Naive thymus-derived CD8-positive, alpha-beta T cell (primary cell): ENCODE measurements at places on chromosomes 7 and 10. TPM values are rescaled to one million over a fixed set of nuclear protein-coding genes. Genes with fewer than 3 reads are reported as not detected.

GRCh38 chr10:48633381-48634197 lies 28.7 kb upstream of the ARHGAP22 start:
- H3K4me3 ChIP-seq, result no peak overlapping the region
- no peak overlapping the region for H3K27ac ChIP-seq
- H3K36me3 ChIP-seq, result no peaks in the 10 kb centered on the region
- no peak for DNase-seq
- peaks cover 14% of the 10 kb centered on the region for H3K4me1 ChIP-seq
- peaks cover 36% of the 10 kb centered on the region for H3K27me3 ChIP-seq

- H3K27me3 ChIP-seq, result peaks cover 2% of the 10 kb centered on the region
- H3K27ac ChIP-seq, result no peak overlapping the region
- H3K4me1 ChIP-seq, result no peaks in the 10 kb centered on the region
- no peaks in the 10 kb centered on the region for H3K36me3 ChIP-seq
- no peak for DNase-seq
These were observed 156.5 kb downstream of the DOCK4 start for GRCh38 chr7:112049555-112050249.

- H3K27me3 ChIP-seq, result no peaks in the 10 kb centered on the region
- H3K36me3 ChIP-seq, result no peaks in the 10 kb centered on the region
- no peaks in the 10 kb centered on the region for H3K4me1 ChIP-seq
These were observed 192.6 kb downstream of the CFTR start for GRCh38 chr7:117672453-117672852.

DNA sequence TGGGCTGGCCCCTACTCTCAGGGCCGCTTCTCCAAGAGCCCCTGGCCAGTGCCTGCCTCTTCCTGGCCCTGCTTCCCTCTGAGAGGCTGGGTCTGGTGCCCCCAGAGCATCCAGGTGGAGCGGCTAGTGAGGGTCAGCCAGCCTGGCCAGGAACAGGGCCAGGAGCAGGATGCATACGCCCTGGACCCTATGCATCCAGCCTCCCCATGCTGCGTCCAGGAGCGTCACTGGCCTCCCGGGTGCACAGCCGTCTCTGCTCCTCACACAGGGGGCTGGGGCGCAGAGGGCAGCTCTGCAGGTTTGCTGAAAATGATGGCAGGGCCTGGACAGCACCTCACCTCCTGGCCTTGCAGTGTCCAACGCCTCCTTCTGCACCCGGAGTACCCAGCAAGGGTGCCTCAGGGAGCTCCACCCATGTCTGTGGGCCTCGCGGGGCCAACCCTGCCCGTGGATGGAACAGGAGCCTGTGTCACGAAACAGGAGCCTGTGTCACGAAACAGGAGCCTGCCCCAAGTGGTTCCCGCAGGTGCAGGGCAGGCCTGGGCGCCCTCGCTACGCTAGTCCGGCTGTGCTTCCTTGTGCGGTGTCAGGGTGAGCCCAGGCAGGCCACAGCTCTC lies 246.2 kb upstream of the PPP2R2D start:
- H3K4me1 ChIP-seq, result peaks cover 8% of the 10 kb centered on the region
- no peak overlapping the region for H3K4me3 ChIP-seq
- no peaks in the 10 kb centered on the region for H3K36me3 ChIP-seq
- no peak overlapping the region for H3K27ac ChIP-seq
- H3K27me3 ChIP-seq, result peaks cover 32% of the 10 kb centered on the region

DNA sequence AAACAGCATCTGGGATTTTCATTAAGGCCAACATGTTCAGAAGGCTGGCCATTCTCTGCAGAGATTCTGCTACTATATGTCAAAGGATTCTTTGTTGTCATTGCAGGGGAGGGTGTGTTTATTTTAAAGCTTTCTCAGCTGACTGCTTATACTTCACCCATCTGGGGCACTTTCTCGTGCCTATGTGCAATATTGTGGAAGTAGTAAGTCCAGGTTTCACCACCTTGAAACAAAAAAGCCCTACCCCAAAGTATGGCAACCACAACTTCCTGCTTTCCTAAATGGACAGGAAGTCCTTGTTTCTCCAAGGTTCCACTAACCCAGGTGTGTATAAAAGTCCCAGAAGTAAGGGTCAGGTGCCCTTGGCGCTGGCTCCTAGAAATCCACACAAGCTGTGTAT lies 58.7 kb upstream of the COL1A2 start:
- H3K4me1 ChIP-seq, result no peaks in the 10 kb centered on the region
- DNase-seq, result no peak
- H3K27ac ChIP-seq, result no peak overlapping the region
- H3K27me3 ChIP-seq, result peaks cover 11% of the 10 kb centered on the region
- no peak overlapping the region for H3K4me3 ChIP-seq
- H3K36me3 ChIP-seq, result no peaks in the 10 kb centered on the region

Gene ADRA2A
- not detected for total RNA-seq

Gene INMT
- total RNA-seq, result 0.52 TPM

GRCh38 chr7:1825897-1826741 lies 156.0 kb downstream of the ELFN1 start:
- no peak overlapping the region for H3K4me3 ChIP-seq
- DNase-seq, result no peak
- H3K27me3 ChIP-seq, result no peaks in the 10 kb centered on the region
- peaks cover 5% of the 10 kb centered on the region for H3K36me3 ChIP-seq

DNA sequence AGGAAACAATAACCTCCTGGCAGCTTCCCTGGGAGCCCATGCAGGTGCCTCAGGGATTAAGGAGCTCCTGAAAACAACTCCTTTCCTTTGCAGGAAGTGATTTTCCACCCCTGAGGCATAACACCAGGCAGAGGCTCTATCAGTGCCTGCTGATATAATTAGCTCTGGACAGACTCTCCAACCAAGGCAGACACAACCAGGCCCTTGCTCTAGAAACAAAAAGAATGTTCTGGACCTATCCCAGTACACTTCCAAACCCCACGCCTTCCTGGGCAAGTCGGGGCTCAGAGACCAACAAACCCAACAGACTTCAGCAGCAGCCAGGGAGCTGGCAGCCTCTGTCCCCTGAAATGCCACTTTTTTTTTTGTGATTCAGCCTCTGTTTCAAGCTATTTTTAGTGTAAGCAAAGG lies 247.1 kb downstream of the KCNMA1 start:
- no peaks in the 10 kb centered on the region for H3K27me3 ChIP-seq
- H3K4me3 ChIP-seq, result no peak overlapping the region
- no peaks in the 10 kb centered on the region for H3K36me3 ChIP-seq
- peaks cover 18% of the 10 kb centered on the region for H3K4me1 ChIP-seq

Gene SCIN
- 0.41 TPM for total RNA-seq

GRCh38 chr10:101881036-101881774 lies 37.6 kb upstream of the KCNIP2 start:
- peaks cover 4% of the 10 kb centered on the region for H3K4me1 ChIP-seq
- no peak overlapping the region for H3K4me3 ChIP-seq
- H3K36me3 ChIP-seq, result peaks cover 56% of the 10 kb centered on the region
- no peak for DNase-seq
- H3K27ac ChIP-seq, result no peak overlapping the region

DNA sequence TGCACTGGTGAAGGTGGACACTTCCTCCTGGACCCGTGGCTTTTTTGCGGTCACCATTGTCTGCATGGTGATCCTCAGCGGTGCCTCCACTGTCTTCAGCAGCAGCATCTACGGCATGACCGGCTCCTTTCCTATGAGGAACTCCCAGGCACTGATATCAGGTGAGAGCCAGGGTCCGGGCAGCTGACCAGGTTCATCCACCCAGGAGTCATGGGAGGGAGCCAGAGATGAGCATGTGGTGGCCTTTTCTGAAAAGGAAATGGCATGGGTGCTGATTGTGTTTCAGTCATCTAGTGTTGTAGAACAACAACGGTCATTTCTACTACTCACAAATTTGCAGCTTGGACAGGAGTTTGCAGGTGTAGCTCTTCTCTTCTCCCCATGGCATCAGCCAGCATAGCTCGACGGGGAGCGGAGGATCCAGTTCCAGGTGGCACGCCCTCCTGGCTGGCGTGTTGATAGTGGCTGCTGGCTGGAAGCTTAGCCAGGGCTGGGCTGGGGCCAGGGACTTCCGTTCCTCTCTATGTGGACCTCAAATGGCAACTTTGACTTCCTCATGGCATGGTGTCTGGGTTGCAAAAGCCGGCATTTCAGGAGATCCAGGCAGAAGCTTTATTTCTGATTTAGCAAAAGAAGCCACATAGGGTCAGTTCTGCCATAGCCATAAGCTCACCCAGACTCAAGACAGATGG lies 32.7 kb downstream of the SLC29A3 start:
- H3K27me3 ChIP-seq, result no peaks in the 10 kb centered on the region
- no peak overlapping the region for H3K27ac ChIP-seq
- H3K36me3 ChIP-seq, result no peaks in the 10 kb centered on the region
